ENCODE measurements at places on chromosomes 16 and 17.

GRCh38 chr16:87507351-87508069, 14.7 kb upstream of the ZCCHC14 start:
- DNase-seq: peak; percentile 43

- DNase-seq: no peak
Observed at GRCh38 chr17:43931062-43931571, 11.2 kb downstream of the PPY start.

- no peak for DNase-seq
Observed at GRCh38 chr16:50281391-50282009, 15.1 kb downstream of the ADCY7 start.

GRCh38 chr17:17666111-17666714, 15.0 kb upstream of the RAI1 start:
- DNase-seq: peak; percentile 28

DNA sequence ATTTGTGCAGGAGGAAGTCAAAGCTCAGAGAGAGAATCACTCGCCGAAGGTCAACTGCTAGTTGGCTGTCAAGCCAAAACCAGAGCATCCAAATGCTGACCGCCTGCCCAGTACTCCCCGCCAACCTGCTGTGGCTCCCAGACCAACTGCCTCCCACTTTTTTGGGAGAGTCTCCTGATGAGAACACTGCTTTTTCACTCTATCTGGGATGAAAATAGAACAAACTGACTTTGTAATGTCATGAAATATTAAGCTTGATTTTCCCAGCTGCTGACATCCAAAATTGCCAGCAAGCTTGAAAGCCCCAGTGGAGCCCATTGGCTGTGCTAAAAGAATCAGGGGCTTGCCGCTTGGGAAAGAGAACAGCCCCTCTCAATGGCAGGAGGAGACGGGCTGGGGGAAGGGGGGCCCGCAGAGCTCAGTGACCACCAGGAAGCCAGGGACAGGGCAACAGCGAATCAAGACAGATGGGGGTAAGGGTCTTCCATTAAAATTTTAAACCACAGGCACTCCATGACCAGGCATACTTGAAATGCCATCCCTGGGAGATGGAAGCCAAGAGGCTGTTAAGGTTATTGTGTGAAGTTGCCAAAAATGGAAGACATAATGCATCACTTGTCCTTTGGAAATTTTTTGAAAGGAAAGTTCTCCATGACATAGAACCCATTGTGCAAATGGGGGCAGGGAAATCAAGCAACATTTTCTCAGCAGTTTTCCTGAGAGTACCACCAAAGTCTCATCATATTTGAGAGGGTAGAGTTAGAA, 125.7 kb upstream of the CDH5 start:
- no peak for DNase-seq
